Cardiac ventricle fibroblast (primary cell): ENCODE measurements at places on chromosomes 12 and 14. TPM values are rescaled to one million over a fixed set of nuclear protein-coding genes. Genes with fewer than 3 reads are reported as not detected.

Gene RERGL
- total RNA-seq, result not detected in 2 replicates

Gene TPH2
- not detected in 2 replicates for total RNA-seq

Gene MTRFR
- total RNA-seq, result 11.1 and 14.2 TPM in 2 replicates

Gene HDAC7
- total RNA-seq, result 63.6 and 67.2 TPM in 2 replicates
